ENCODE measurements at places on chromosomes 6 and 20. TPM values are rescaled to one million over a fixed set of nuclear protein-coding genes. Genes with fewer than 3 reads are reported as not detected.

MYCT1 gene
- total RNA-seq = not detected

DNA sequence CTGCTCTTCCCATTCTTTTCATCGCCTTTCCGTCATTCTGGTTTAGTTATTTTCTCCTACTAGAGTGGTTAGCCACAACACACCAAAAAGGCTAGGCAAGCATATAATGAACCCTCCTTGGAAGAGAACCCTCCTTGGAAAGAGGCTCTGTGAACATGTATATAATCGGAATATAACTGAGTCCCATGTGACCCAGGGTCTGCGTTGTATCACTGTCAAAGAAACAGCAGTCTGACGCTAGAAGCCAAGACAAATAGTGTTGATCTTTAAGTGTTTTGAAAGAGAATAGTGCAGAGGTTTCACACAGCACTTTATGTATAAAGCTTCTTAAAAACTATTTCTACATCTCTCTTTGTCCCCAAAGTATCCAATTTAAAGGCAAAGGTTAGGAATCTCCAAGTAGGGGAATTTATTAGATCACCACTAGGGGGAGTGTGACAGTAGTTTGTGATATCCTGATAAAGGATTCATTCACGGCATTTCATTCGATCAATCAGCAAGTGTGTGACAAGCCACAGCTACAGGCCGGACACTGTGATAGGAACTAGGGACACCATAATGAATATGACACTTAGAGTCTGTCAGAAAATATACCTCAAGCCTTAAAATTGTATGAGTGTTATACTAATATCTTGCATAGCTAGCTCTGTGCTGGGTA is 395.3 kb downstream of the CD109 start:
- H3K27ac ChIP-seq = no peak overlapping the region
- H3K27me3 ChIP-seq = peaks cover 7% of the 10 kb centered on the region
- DNase-seq = no peak
- no peak overlapping the region for H3K4me3 ChIP-seq

GRCh38 chr6:18469536-18469935 is 82.4 kb downstream of the RNF144B start:
- no peak overlapping the region for H3K27ac ChIP-seq
- no peak overlapping the region for H3K4me3 ChIP-seq
- no peak for DNase-seq
- peaks cover 8% of the 10 kb centered on the region for H3K36me3 ChIP-seq
- H3K4me1 ChIP-seq = no peaks in the 10 kb centered on the region
- peaks cover 2% of the 10 kb centered on the region for H3K27me3 ChIP-seq

DNA sequence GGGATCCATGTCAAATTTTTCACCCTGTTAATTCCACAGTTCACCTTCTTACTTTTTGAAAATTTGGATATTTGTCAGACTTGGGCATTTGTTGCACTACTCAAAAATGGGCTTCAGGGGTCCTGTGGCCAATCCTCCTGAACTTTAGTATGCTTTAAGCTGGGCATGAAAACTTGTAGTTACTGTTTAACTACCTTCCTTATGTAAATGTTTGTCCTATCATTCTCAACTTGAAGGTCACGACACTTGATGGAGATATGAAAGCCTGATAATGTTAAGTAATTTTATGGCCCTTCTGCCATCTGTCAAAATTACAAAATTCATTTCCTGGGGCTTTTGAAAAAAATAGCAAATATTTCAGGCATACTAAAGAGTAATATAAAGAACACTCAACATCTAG is 4.2 kb upstream of the ZNF311 start:
- no peak for DNase-seq
- H3K27ac ChIP-seq = no peak overlapping the region
- H3K4me1 ChIP-seq = peaks cover 15% of the 10 kb centered on the region
- peaks cover 23% of the 10 kb centered on the region for H3K27me3 ChIP-seq
- peaks cover 2% of the 10 kb centered on the region for H3K36me3 ChIP-seq

- DNase-seq = peak; percentile 76
- no peak overlapping the region for H3K4me3 ChIP-seq
- peaks cover 13% of the 10 kb centered on the region for H3K27me3 ChIP-seq
- H3K27ac ChIP-seq = peak overlapping the region; percentile 5
- peaks cover 28% of the 10 kb centered on the region for H3K4me1 ChIP-seq
Observed at GRCh38 chr20:17859616-17860232, 108.9 kb downstream of the SNX5 start.

GRCh38 chr20:58308290-58308679 is 1.2 kb upstream of the RAB22A start:
- no peak for DNase-seq
- H3K36me3 ChIP-seq = peaks cover 29% of the 10 kb centered on the region
- H3K27me3 ChIP-seq = no peaks in the 10 kb centered on the region
- H3K27ac ChIP-seq = peak overlapping the region; percentile 93
- H3K4me1 ChIP-seq = peaks cover 63% of the 10 kb centered on the region

DNA sequence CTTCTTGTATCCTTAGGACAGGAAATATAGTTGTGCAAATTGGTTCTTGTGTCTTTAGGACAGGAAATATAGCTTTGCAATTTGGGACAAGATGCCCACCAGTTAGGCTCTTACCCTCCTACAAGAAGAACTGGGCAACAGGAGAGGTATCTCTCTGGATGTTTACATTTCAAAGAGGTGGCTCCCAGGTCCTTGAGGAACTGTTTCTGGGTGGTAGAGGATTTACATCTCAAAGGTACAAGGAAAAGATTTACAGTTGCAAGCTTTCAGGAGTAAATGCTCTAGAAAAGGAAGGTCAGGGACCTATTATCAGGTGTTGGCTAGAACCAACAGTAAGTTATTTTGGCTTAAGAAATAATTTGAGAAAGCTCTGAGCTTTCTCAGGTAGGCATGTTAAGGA is 19.2 kb downstream of the RNF182 start:
- no peak overlapping the region for H3K4me3 ChIP-seq
- no peak for DNase-seq
- H3K27me3 ChIP-seq = peaks cover 15% of the 10 kb centered on the region
- H3K4me1 ChIP-seq = no peaks in the 10 kb centered on the region
- H3K27ac ChIP-seq = no peak overlapping the region

DNA sequence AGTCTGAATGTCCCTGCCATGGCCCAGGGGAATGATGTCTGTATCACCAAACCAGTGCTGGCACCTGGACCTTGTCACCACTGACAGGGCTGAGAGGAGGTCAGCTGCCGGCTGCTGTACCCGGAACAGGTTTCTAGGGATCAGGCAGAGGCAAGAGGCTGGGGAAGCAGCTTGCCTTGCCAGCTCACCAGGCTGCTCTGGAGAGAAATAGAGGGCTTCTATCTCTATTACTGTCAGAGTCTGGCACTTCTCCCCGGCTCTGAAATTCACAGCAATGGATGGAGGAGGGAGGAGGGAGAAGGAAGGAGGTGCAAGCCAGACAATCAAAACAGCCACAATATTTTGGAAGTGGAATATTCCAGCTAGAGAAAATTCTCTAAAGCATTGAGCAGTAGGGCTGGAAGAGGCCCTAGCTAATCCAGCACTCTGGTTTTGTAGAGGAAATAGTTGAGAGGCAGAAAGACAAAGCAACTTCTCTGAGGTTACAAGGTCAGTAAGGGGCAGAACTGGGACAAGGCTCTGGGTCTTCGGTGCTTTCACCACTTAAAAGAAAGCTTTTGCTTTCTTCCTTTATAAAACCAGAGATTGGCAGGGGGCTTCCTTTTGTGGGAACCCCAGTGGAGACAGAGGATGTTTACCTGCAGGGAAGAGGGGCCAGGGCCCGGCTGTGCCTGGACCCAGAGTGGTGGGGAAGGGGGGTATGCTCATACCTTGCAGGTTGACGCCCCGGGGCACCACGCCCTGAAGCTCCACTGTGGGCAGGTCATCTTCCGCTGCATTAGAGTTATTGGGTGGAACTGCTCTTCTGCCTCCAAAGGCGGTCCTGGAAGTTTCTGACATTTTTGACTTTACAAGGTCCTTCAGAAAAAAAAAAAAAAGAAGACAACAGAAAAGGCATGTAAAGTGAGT is 2.4 kb downstream of the F13A1 start:
- H3K4me3 ChIP-seq = no peak overlapping the region
- no peaks in the 10 kb centered on the region for H3K36me3 ChIP-seq
- no peak for DNase-seq
- H3K27me3 ChIP-seq = peaks cover 47% of the 10 kb centered on the region
- H3K4me1 ChIP-seq = no peaks in the 10 kb centered on the region

DNA sequence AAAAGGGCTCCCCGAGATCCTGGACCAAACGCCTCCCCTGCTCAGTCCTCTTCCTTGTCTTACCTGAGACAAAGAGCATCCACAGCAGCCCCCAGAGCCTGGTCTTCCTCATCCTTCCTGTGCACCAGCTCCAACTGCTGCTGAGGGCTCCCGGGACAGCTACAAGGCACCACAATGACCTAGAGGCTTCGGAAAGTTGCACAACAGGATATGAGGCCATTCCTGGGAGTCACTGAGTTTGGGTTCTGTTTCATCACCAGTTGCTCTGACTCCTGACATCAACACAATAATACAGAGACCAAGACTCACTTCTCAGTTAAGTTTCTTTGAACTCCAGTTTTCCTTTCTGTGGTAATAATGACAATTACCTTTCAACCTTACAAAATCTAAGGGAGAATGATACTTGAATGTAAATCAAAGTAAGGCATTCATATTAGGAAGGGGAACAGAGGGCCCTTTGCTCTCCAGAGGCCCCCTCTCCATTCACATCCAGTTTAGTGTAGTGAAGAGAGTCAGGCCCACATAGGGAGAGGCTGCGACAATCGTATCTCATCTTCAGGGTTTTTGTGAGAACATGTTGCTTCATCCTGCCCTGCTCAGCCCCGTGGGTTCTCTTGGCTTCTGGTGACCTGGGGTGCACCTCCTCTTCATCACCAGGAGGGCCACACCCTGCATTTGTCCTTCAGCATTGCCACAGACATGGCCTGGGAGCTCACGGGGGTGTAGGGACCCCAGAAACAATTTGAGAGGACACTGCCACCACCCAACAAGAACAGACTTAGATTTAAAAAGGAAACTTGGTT is at the start of gene TREM1:
TSS of gene TREM1 (minus strand) at position 139 of the 803 bp plus-strand sequence. CDS start at position 112, 27 bp downstream.
- no peaks in the 10 kb centered on the region for H3K36me3 ChIP-seq
- peaks cover 8% of the 10 kb centered on the region for H3K4me1 ChIP-seq
- no peak for DNase-seq
- no peak within 1 kb of the TSS for H3K4me3 ChIP-seq

DNA sequence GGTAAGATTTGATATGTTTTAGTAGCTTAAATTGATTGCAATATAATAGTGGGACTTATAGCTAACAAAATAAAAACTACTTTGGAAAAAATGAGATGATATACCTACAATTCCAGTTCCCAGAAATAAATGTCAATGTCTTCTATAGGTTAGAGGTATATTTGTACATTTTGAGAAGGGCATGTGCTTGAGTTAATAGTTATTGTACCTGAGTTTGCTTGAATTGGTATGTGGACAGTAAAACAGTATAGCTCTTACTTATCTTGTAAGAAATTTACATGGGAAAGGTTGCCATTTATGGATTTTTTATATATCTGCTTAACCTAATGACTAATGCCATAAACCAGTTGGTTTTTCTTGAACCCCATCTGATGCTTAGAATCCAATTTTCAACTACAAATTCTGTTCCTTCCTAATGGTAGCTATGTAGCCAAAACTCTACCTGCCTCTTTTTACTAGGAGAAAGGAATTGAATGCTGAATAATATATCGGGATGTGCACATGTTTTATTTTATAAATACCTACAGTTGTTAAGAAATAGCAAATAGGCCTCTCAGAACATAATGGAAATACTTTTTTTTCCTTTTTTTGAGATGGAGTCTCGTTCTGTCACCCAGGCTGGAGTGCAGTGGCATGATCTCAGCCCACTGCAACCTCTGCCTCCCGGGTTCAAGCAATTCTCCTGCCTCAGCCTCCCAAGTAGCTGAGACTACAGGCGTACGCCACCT is 4.9 kb downstream of the LOC128125822 start:
- peaks cover 15% of the 10 kb centered on the region for H3K4me1 ChIP-seq
- no peak overlapping the region for H3K4me3 ChIP-seq
- H3K36me3 ChIP-seq = peaks cover 56% of the 10 kb centered on the region
- no peak overlapping the region for H3K27ac ChIP-seq
- H3K27me3 ChIP-seq = no peaks in the 10 kb centered on the region

GRCh38 chr6:8821981-8822381 is 386.6 kb upstream of the SLC35B3 start:
- no peaks in the 10 kb centered on the region for H3K27me3 ChIP-seq
- H3K36me3 ChIP-seq = no peaks in the 10 kb centered on the region
- no peak for DNase-seq
- no peak overlapping the region for H3K4me3 ChIP-seq

GRCh38 chr6:2868637-2869036 is 27.0 kb upstream of the SERPINB1 start:
- peak overlapping the region; percentile 34 for H3K4me3 ChIP-seq
- no peaks in the 10 kb centered on the region for H3K27me3 ChIP-seq
- peaks cover 8% of the 10 kb centered on the region for H3K36me3 ChIP-seq
- peak overlapping the region; percentile 81 for H3K27ac ChIP-seq
- H3K4me1 ChIP-seq = peaks cover 64% of the 10 kb centered on the region
- DNase-seq = no peak

DNA sequence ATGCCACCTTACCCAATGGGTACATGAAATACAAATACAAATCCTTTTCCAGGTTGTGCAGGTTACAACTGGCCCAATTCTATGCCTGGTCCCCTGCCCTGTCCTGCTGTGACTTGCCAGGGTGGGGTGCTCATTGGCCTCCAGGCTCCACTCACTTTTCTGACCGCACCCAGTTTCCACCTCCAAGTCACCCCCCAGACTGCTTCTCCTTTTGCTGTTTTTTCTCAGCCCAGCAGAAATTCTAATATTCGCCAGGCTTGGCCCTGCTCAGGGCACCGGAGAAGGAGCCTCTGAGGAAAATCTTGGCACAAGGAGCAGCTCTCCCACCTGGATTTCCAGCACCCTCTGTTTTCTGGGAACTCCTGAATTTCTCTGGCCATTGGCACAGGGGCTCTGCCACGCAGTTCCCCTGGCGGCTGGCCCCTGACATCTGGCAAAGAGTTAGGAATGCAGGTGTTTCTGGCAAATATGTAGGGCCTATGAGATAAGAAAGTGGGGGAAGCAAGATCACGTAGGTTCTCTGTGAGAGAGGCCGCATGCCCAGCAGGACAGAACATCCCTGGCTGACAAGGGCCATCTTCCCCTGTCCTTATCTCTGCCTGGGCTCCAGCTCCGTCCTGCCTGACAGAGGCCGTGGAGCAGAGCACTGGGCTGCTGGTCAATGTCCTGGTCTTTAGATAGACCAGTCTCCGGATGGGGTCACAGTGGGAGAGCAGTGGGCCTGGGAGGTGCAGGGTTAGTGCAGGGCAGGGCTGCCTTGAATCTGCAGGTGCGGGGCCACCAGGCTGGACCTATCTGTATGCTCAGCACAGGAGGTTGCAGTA is 2.9 kb upstream of the RAET1E start:
- H3K27ac ChIP-seq = no peak overlapping the region
- no peak for DNase-seq
- no peaks in the 10 kb centered on the region for H3K27me3 ChIP-seq

All from activated CD8-positive, alpha-beta T cell treated with anti-CD3 and anti-CD28 coated beads for 36 hours (primary cell).